NCI-H748 treated with DMSO at 0.1 percent for 48 hours (cell line): ENCODE measurements at places on chromosomes 12 and 14.
A peak's percentile ranks its signal among the peaks of the same experiment; 100 is the strongest.

DNA sequence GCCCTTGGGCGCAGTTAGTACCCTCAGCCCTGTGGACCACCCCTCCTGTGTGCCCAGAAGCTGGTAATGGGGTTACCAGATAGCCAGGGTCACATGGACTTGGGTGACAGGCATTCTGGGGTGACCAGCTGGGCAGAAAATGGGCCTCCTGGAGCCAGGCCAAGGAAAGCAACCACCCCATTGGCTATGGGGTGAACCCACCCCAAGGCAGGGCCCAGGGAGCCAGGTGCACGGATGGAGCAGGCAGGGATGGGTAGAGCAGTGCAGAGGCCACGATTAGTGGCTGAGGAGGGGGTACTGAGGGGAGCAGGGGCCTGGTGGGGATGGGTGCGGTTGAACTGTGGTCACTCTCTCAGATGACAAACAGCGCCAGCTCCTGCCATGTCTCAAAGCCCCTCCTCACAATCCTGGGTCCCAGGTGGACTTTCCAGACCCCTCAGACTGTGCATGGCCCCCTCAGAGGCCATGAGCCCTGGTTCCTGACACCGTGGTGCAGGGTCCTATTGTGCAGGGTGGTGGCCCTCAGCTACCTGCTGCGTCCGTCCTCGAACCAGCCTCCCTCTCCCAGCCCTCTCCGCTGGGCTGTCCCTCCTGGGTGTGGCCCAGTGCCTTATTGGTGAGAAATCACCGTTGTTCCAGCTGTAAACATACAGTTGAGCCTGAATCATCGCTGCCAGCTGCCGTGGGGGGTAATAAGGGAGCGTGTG is 23.4 kb upstream of the BEGAIN start:
- no peak for DNase-seq

GRCh38 chr12:28645436-28645835 is 455.2 kb downstream of the CCDC91 start:
- no peak for DNase-seq

GRCh38 chr12:47838286-47838931 is 18.7 kb upstream of the HDAC7 start:
- no peak for DNase-seq

DNA sequence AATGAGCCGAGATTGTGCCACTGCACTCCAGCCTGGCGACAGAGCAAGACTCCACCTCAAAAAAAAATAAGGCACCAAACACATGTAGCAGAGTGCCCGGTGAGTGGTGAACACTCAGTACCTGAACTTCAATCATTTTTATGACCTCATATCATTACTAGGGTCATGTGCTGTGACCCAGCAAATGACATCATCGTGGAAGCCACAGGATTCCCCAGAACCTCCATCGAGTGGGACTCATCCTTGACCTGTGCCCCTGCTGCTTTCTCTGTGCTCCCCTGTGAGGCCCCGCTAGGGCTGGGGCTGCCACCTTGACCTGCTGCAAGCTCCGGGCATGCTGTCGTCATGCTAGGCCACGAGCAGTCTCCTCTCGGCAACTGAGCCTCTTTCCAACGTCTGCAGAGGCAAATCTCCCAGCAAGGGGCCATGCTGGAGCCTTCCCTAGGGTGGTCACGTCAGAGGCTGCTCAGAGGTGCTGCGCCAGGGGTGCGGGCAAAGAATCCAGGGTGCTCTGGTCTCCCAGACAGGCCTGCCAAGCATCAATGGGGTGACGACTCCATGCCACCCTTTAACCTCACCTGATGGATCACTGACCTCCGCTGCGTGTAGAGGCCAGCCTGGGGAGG is 18.5 kb downstream of the GLTP start:
- DNase-seq = no peak

DNA sequence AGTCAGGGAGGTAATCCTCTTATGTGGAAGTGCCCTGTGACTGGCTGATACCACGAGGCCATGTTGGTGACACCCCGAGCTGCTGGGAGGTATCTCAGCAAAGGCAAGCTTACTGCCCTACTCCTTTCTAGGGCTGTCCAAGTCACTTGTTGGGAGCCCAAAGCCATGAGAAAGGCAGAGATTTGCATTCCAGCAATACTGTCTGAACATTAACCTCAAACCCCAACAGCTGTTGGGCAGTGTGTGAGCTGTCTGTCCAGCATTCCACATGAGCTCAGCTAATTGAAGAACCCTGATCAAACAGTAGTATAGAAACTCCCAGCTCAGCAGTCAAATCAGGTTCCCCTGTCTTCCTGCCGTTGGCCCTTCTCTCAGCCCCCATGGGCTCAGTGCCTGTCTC is 9.2 kb downstream of the ABHD4 start:
- DNase-seq = no peak

GRCh38 chr14:65237941-65238340 is 135.6 kb upstream of the MAX start:
- DNase-seq = no peak

DNA sequence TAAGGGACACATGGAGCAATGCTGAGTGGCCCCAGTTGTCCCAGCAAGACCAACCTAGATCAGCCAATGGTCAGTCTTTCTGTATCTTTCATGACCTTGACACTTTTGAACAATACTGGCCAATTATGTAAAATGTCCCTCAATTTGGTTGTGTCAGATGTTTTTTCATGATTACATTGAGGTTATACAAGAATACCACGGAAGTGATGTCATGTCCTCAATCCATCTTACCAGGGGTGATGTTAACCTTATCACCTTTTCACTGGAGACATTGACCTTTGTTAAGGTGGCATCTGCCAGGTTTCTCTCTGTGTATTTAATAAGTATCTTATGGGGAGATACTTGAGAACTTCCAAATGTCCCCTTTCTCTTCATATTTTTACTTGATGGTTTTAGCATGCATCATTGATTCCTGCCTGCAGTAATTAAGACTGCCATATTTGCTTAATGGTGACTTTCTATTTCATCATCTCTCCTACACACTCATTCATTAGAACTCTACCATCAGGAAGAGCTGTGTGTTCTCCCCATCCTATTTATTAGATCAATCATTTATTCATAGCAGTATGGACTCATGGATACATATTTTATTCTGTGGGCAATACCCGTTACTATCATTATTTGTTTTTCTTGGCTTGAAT is 64.7 kb upstream of the RFLNA start:
- DNase-seq = no peak

DNA sequence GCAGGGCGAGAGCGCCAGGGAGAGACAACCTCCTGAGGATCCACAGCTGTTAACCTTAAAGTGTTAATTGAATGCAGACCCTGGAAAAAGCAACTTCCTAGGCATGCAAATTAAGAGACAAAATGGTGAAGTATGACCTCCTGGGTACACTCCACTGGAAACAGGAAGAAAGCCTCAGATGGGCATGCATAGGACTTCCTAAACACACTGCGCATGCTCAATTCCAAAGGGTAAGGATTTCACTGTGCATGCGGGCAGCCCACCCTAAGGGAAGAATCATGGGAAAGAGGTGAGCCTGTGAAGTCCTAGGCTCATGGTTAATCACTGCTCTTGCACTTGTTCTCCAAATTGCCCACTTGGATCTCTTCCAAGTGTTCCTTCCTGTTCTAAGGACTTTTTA is 80.5 kb upstream of the CAPRIN2 start:
- no peak for DNase-seq

- DNase-seq = no peak
Measured at GRCh38 chr12:9756170-9756569, 4.5 kb downstream of the CD69 start.

DNA sequence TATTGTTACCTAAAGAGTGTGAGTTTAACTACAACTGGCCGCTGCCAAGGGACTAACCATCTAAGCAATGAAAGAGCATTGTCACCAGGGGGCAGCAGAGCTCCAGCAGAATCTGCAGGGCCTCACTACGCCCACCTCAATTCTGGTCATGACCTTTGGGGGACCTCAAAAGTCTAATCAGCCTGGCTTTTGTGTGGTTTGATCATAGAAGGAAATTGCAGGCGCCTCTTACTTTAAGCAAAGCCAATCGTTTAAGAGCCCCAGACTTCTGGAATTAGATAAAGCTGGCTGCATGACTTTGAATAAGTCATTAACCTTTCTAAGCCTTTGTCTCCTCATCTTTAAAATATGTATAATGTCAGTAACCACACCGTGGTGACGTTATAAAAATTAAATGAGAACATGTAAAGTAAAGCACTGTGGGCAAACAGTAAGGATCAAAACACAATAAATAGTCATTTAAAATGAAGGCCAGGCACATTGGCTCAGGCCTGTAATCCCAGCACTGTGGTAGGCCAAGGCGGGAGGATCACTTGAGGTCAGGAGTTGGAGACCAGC is 58.6 kb downstream of the TBX3 start:
- DNase-seq = peak; percentile 20

GRCh38 chr14:60807247-60807646 is 72.7 kb downstream of the MNAT1 start:
- no peak for DNase-seq

GRCh38 chr14:22384167-22384549 is 204.9 kb downstream of the DAD1 start:
- DNase-seq = no peak

DNA sequence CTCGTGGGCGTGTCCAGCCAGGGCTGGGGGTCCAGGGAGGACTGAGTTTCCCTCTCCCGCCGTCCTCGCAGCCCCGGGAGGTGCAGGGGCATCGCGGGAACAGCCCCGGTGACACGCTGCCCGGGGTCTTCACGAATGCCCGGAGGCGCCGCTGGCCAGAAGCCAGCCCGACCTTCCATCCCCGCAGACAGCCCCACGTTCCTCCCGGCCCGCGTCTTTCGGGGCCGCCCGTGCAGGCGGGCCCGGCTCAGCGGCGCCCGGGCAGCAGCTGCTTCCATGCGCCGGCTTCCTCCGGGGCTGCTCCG is 827 bp upstream of the TEDC1 start:
- DNase-seq = no peak

- no peak for DNase-seq
Measured at GRCh38 chr12:21725731-21726130, 48.8 kb downstream of the KCNJ8 start.

- no peak for DNase-seq
Measured at GRCh38 chr12:100391856-100392255, 35.0 kb downstream of the SLC17A8 start.

GRCh38 chr12:51953864-51954263 is 2.4 kb downstream of the ACVR1B start:
- DNase-seq = no peak

DNA sequence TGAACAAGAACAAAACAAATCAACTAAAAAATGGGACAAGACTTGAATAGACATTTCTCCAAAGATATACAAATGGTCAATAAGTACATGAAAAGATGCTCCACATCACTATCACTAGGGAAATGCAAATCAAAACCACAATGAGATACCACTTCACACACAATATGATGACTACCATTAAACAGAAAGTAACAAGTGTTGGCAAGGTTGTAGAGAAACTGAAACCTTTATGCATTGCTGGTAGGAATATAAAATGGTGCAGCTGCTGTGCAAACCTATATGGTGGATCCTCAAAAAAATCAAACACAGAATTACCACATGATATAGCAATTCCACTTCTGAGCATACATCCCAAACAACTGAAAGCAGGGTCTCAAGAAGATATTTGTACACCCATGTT is 5.2 kb downstream of the SMAGP start:
- no peak for DNase-seq

- peak; percentile 2 for DNase-seq
Measured at GRCh38 chr12:18158774-18159557, 69.0 kb upstream of the RERGL start.

GRCh38 chr12:107485731-107486130 is 199.9 kb upstream of the PWP1 start:
- DNase-seq = no peak

DNA sequence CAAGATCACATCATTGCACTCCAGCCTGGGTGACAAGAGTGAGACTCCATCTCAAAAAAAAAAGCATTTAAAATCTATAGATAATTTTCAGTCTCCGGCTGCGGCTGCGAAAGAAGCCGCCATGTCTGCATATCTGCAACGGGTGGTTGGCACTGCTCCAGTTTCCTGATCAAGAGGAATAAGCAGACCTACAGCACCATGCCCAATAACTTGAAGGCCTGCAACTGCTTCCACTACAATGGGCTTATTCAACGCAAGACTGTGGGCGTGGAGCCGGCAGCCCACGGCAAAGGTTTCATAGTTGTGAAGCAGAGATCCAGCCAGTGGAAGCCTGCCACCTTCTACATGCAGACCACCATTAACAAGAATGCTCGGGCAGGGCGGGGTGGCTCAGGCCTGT is 30.6 kb upstream of the EID3 start:
- DNase-seq = no peak

- DNase-seq = no peak
Measured at GRCh38 chr14:36521598-36522345, 1.7 kb upstream of the NKX2-1 start.

DNA sequence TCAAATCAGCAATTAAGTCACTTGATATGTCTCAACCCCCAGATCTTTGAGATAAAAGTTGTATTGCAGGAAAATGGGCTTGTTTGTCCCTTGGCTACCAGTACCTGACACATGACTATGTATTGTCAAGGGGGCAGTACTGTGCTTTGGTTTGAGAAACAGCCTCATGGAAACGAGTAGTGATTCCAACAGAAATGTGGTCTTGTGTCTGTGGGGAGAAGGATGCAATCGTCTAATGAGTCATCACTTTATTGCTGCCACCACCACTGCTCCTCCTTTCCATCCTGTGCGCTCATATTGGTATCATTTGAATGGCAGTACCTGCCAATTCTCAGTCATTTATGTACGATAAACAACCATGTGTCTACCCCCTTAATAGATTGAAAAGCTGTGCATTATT is 72.8 kb upstream of the ARHGAP5 start:
- DNase-seq = no peak

DNA sequence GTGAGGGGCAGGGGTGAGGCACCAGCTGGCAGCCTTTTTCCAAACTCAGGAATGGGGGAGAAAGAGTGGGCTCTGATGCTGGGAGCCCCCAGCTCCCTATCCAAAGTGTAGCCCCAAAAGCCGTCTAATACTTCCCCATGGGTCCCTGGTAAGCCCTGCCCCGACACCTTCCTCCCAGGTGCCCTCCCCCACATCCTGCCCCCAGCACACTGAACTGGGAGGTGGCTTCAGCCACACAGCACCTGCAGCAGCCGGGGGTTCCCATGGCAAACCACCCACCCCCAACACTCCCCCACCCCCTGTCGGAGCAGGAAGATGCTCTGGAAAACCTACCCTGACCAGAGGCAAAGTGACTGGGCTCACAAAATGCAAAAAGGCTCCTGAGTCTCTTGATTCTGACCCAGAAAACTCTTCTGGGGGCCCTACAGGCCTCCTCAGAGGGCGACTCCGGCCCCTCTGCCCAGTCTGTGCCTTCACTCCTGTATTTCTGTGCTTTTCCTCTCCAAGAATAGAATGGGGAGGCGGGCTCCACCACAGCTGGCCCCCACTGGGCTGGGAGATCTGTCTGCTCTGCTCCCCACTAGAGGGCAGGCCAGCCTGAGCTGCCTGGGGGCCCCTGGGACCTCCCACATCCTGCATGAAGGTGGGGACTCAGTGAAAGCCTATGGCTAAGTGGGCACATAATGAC is 81.6 kb downstream of the ITPK1 start:
- DNase-seq = no peak

DNA sequence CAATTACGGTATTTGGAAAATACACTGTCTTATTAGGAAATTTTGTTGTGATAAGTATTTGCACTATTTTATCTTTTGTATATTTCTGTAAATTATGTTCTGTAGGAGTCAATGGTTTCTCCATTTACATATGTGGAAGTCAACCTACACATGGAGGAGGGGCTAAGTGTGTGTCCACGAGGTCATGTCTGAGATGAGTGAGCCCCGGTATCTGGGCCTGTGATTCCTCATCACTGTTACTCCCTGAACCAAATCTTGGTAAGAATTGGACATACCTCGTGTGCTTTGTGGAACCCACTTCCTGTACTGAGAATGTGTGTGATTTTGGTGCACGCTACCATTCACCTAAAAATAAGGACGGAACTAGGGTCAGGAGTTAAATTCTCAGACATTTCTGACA is 1105.5 kb downstream of the TMEM121 start:
- no peak for DNase-seq

- no peak for DNase-seq
Measured at GRCh38 chr14:83923842-83924241, 1606.1 kb upstream of the FLRT2 start.
